ENCODE measurements at places on chromosomes 13 and 19.

DNA sequence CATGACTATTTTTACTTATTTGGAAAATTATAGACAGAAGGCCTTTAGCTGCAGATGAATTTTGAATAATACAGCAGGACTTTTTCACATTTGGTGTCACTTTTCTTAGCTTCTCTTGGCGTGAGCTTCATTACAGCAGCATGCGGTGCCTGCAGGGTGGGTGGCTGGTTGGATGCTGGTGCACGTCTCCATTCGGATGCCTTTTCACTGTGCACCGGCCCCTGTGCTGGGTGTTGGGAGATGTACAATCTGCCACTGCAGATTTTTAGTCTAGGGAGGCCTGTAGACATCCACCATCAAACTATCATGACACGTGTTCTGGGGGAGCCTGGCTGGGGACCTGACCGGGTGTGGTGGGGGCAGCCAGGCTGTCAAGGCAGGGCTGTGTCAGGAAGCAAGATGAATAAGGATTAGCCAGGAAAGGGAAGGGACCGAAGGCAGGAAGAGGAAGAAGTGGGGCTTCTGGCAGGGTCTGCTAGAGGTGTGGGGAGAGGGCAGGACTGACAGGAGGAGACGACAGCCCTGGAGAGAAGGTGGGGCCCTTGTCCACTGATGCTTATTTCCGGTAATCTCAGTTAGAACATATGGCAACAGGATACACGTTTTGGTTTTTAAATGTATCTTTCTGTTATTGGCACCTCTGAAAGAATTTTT is 88.8 kb downstream of the ARHGEF7 start:
- no peak for DNase-seq

- DNase-seq: peak; percentile 41
Measured at GRCh38 chr13:52159159-52159982, at the start of gene NEK3. Gene NEK3, minus strand, starts transcription at chr13:52159597. Its CDS starts 3,406 bp downstream, at chr13:52156191.

GRCh38 chr13:114249077-114249476 is 14.4 kb downstream of the CDC16 start:
- no peak for DNase-seq

GRCh38 chr13:90956031-90956430 is 391.5 kb upstream of the MIR17HG start:
- DNase-seq: no peak

DNA sequence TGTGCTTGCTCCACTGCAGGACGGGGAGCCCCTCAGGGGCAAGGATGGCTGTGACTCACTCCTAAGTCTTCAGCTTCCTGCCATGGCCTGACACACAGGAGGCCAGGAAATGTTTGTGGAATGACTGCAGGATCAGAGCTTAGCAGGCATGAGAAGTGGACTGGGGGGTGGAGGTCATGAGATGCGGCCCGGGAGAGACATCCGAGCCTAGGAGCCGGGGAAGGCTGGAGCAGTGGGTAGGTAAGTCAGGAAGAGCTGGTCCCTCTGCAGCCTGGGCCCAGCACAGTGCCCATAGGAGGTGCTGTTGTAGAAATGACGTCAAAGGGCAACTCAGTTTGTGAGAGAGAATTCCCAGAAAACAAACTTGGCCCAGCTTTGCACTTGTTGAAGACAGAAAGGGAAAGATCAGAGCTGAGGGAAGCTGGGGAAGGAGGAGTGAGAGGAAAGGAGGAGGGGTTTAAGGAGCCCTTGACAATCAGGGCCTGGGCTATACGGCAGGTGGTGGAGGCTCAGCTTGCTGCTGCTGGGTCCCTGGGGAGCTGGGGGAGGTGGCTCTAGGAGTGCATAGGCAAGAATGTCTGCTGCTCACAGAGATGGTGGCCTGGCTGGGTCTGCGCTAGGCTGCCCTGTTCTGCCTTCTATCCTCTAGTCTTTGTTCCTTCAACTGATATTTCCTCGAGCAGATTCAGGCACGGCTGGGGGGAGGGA is 18.5 kb downstream of the POU2F2 start:
- no peak for DNase-seq

GRCh38 chr13:41909506-41909905 is 51.4 kb downstream of the VWA8 start:
- no peak for DNase-seq

DNA sequence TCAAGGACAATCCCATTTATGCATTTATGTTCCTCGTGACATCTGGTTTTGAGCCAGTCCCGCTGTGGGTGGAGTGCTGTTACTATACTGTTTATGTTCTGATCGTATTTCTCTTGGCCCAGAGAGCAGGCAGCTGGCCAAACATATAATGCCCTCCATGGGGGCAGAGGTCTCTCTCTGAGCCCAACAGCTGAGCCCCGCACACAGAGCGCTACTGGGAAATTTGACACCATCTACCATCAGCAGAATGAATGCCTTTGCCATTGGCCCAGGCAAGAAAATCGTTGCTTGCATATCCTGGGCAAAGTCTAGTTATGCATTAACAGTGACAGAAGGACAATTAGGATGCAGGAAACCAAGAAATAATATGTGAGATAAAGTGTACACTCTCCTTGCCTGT is 126.8 kb upstream of the CACNA1A start:
- no peak for DNase-seq

Data from tibial nerve (tissue), 4 donors.